Mesothelial cell of epicardium (in vitro differentiated cells): ENCODE measurements at places on chromosomes 1 and 21.

DNA sequence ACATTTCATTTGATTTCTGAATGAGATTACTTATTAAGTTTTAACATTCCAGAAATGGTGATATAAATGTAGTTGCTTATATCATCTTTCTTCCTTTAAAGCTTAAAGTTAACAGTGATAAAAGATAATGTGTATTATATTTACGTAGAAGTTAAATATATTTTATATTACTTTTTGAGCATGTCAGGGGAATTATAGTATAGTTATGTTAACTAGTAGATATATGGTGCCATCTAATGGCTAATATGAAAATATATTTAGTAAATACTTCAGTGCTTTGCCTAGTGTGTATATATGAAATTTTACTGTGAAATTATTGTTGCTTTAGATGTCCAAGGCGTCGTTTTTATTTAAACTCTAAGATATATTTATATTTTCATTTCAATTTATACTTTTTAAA is 51.5 kb downstream of the SYT14 start:
- DNase-seq: no peak

DNA sequence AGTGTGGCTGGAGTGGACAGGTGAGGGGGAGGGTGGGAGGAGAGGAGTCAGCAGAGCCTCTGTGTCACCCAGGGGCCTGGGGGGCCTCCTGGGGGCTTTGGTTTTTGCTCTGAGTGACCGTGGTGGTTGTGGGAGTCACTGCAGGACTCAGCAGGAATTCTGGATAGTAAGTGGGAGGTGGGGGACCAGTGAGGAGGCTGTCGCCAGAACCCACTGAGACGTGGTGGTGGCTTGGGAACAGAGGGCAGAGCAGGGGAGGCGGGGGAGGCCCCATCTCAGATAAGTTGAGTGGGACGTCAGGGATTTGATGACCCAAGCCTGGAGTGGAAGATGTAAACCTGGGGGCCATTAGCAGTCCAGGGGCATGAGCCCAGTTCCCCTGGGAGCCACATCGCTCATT is 123.2 kb upstream of the WNT4 start:
- no peak for DNase-seq

DNA sequence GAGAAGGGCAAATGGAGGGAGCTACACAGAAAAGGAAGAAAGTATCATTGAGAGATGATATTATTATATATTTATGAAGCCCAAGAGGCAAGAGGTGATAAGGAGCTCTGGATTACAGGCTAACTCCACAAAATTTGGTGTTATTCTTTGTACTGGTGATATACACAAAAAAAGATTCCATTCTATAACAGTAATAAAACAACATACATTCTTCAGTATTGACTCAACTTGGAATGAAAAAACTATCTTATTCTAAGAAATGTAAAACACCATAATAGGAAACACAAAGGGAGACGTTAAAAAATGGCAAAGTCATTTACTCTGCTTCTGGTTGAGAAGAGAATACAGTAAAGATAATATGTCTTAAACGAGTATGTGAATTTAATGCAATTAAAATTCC is 99.4 kb downstream of the TEX35 start:
- DNase-seq: no peak

GRCh38 chr1:23837908-23838307 is 12.7 kb upstream of the HMGCL start:
- peak; percentile 38 for DNase-seq

DNA sequence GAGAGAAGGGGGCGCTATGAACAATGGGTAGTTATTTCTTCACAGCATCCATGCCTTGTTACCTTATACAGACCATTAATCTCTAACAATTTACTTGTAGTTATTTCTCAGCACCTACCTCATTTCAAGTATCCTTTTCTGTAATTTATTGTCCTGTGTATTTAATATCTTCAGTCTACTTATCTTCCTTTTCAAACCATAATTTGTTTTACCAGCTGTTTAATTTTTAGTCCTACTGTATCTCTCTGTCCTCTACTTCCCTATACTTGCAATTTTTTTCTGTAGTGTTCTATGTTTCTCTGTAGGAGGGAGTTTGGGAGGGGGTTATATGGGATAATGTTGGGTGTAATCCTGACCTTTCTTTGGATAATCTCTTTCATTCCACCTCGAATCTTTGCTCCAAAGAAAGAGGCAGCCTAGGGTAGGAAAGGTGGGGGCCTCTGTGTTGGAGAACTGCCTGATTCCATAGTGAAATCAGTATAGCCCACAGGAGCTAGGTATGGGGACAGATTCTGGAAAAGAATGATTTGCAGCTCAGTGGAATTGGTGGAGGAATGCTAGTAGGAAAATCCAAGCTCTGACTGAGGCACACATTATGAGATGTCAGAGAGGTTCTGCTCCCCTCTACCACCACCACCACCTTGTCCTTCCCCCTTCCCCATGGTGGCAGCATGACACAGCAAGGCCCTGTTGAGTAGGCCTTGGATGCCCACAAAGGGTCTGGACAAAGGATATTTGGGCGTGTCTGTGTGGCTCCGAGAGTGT is 642 bp downstream of the MLLT11 start:
- no peak for DNase-seq

DNA sequence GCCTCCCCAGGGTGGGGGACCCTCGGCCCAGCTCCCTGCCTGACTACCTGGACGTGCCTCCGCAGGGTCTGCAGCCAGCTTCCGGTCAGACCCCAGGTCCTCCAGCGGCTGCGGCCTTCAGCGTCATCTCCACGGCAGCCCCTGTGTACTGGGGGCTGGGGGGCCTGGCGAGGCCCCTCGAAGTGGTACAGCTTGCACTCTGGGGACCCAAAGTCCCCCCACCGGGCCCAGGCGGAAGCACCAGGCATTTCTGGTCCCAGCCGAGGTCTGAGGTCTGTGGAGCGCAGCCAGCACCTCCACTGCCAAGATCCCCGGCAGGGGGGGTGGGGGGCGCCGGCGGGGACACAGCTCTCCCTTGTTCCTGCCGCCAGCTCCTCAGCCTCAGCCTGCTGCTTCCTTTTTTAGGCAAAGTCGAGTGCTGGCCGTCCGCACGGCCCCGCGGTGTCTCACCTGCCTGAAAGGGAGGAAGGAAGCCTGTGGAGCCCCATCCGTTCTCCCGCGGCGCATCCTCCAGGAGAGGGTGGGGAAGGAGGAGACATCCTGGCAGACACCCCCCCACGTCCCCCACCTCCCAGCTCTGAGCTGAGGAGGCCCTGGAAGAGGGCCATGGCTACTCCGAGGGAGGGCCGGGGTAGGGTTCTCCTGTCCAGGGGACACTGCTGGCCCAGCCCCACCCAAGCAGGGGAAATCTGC is 1.2 kb upstream of the VWA1 start:
- peak; percentile 74 for DNase-seq

GRCh38 chr1:247371801-247372259 is 40.2 kb upstream of the ZNF496 start:
- DNase-seq: no peak

DNA sequence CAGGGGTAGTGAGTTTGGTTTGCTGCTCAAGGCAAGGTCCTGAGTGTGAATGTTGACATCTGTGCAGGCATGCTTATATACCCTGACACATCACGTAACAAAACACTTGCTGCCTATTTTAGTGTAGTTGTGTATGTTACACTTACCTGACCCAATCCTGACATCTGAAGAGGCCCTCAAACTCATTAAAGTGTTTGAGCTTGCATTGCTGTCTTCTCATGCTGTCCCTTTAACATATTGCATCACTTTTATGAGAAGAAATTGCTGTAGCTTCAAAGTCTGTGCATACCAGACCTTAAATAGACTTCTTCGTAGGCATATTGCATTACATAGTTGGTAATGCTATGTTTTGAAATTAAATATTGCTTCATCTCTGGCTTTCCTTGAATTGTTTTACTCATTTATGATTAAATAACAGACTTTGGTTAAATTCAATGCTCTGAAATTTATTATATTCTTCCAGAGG is at the start of gene KRTAP19-3:
Gene KRTAP19-3, minus strand, starts transcription at position 51 of the 466 bp plus-strand sequence. CDS start 56 bp downstream, outside the sequence.
- no peak for DNase-seq

GRCh38 chr1:181538836-181539235 is 55.5 kb downstream of the CACNA1E start:
- no peak for DNase-seq

- no peak for DNase-seq
Measured at GRCh38 chr1:1160281-1160930, 13.3 kb upstream of the TTLL10 start.

DNA sequence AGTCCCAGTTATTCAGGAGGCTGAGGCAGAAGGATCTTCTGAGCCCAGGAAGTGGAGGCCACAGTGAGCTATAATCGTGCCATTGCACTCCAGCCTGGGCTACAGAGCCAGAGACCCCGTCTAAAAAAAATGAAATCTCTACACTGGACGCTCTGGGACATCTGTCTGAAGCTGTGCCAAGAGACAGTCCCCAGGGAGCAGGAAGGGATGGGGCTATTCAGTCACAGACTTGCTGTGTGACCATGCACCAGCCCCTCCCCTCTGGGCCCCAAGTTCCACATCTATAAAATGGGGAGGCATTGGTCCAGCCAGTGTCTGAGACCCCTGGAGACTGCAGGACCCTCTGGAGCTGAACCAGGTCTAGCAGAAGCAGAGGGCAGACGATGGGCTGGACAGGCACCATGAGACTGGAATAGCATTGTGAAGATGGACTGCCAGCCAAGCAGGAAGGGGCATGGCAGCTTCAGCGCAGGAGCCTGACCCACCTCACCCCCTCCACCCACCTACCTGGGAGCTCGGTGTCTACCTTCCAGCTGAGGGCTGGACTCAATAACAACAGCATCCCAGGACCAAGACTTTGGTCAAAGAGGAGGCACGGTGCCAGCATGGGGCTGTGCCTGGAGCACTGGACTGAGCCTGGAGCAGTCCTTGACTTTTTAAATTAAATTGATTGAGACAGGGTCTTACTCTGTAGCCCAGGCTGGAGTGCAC is 1.4 kb downstream of the TMEM54 start:
- DNase-seq: no peak

- DNase-seq: no peak
Measured at GRCh38 chr1:228017356-228018124, 10.7 kb downstream of the WNT3A start.

GRCh38 chr1:229620876-229621275 is 5.0 kb downstream of the TAF5L start:
- no peak for DNase-seq

GRCh38 chr1:233916706-233917105 is 12.2 kb downstream of the SLC35F3 start:
- no peak for DNase-seq

DNA sequence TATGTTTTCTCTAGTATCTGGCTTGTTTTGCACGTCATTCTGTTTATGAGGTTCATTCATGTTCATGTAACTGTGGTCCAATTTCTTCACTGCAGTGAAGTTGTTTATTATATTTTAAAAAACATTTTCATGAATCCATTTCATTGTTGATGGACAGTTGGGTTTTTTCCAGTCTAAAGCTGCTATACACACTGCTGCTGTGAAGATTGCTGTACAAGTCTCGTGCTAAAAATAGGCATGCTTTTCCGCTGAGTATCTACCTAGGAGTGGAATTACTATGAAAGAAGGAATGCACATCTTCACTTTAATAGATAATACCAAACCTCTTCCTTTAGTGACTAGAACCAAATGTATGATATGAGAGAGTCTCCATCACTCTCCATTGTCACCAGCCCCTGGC is 49.0 kb upstream of the ETS2 start:
- no peak for DNase-seq

- DNase-seq: no peak
Measured at GRCh38 chr1:174912264-174912663, 87.5 kb upstream of the CACYBP start.

DNA sequence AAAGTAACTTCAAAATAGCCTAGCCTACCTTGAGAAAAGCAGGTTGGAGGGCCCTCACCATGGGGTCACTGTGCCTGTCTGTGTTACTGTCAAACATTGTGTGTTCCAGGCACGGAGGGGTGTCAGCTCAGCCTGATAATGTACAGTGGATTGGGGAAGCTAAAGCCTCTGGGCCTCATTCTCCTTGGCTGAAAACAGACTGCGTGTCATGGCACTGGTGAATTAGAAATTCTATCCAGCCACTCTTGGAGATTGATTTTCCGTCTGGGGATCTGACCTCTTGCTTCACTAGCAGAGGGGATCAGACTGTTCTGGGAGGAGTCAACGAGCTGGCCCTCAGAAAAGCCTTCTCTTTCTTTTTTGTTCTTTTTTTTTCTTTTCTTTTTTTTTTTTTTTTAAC is 123.5 kb upstream of the HOOK1 start:
- no peak for DNase-seq

DNA sequence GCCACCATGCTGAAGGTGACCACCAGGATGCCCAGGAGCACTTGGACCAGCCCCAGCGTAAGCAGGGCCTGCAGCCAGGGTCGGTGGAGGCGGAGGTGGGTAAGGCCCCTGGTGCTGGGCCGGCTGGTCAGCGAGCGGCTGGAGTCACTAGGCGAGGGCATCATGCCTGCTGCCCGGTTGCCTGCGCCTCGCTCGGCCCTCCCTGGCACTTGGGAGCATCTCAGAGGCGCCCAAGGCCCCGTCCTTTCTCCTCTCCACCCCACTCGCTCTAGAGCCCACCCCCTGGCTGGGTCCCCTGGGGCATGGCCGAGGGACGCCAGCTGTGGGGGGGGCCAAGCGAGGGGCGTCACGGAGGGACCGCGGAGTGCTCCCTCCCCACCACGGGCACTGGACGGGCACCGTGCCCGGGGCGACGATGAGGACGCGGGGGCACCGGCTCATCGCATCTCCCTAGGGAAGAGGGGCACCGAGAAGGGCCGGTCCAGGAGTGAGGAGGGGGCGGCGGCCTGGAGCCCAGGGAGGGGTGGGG is 505 bp downstream of the ENTREP3 start:
- DNase-seq: no peak

- no peak for DNase-seq
Measured at GRCh38 chr1:183152180-183152579, 33.9 kb upstream of the LAMC2 start.

DNA sequence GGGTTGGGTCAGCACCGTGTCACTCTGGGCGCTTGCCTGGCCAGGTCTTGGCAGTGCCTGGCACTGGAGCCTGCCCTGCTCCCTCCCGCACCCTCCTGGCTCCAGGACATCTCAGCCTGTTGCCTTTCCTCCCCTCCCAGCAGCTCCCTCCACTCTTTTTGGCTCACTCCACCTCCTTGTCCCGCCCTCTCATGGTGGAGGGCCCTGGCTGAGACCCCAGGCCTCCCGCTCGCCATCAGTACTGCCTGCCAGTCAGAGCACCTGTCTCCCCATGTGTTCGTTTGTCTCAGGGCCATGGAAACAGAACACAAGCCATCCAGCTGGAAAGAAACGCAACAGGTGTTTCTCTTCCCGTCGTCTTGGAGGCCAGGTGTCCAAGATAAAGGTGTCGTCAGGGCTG is 61.0 kb downstream of the B3GALT5 start:
- DNase-seq: no peak

- no peak for DNase-seq
Measured at GRCh38 chr1:83889707-83890106, 109.2 kb downstream of the TTLL7 start.
